Sigmoid colon (tissue), 7 donors: ENCODE measurements at places on chromosomes 16 and 17. TPM values are rescaled to one million over a fixed set of nuclear protein-coding genes. Genes with fewer than 3 reads are reported as not detected.

- no peak for DNase-seq
These were observed 186.0 kb downstream of the TANC2 start for GRCh38 chr17:63151941-63152523.

DNA sequence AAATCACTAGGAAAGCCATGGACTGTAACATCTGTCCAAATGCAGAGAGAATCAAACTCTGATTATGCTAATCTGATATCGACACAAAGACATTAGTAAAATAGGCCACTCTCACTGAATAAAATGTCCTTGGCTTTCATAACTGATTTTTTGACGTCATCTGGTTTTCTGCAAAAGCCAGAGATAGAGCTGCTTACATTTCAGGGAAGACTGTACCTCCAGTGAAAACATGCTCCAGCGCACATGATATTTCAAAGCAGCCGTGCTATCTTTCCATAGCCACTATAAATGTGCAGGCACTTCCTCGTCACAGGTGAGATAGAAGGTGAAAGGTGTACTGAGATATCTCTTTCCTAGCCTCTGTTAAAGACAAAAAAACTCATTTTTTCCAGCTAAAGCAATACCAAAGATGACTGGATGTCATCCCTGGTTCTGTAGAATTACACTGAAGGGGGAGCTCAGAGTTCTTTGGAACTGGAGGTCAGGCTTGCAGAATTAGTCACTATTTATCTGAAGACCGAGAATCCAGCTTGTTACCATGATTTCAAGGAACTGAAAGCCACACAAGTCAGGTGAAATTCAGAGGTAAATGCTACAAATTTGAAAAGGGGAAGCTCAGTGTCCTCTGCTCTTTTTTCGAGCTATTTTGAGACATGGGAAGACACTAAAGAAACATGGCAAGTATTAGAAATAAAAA lies 249.5 kb downstream of the CA10 start:
- DNase-seq = no peak

GRCh38 chr17:38441429-38442061 lies 13.3 kb downstream of the ARHGAP23 start:
- DNase-seq = no peak

The LPO gene
- polyA plus RNA-seq = not detected

The CDRT15L2 gene
- polyA plus RNA-seq = not detected

The TBC1D3H gene
- polyA plus RNA-seq = 0.46 TPM

The HID1 gene
- polyA plus RNA-seq = 33.8 TPM
